ENCODE measurements at places on chromosomes 13 and 19. TPM values are rescaled to one million over a fixed set of nuclear protein-coding genes. Genes with fewer than 3 reads are reported as not detected.

The FBXO27 gene
- total RNA-seq = 0.54 TPM

GRCh38 chr13:29266756-29267733 is 328.4 kb downstream of the SLC7A1 start:
- no peak for DNase-seq

DNA sequence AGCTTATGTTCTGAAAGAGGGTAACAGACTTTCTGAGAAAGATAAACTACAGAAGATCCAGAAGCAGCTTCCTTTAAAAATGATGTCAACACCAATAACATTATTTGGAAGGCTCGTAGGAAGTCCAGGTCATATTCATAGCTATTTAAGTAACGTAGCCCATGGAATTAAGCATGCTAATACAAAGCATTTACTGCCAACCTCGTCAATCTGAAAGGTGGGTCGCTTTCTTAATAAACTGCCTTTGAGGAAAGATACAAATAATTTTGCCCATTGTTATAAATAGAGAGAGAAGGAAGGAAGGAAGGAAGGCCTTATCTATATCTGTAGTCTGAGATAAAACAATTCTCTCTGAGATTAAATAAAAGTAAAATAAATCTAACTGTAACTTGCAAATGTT is 80.3 kb downstream of the STARD13 start:
- DNase-seq = no peak

DNA sequence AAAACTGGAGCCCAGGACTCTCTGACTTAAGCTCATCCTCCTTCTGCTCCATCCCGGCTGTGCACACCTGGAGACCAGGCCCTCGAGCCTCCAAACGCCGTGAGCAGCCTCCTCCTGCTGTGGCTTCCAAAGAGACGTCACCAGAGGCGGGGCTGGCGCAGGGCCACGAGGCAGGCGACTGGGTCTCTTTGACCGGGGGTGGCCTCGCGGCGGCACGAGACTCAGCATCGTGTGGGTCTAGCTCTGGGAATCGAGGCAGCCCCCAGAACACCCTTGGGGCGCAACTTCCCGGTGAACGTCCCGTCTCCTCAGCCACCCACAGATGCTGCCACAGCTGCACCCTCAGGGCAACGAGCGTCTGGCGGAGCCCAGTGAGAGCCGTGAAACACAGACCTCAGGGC is 22.8 kb downstream of the RASA3 start:
- DNase-seq = no peak

GRCh38 chr19:11234486-11235075 is 4.8 kb upstream of the ANGPTL8 start:
- no peak for DNase-seq

GRCh38 chr13:106143392-106143791 is 392.1 kb downstream of the EFNB2 start:
- no peak for DNase-seq

DNA sequence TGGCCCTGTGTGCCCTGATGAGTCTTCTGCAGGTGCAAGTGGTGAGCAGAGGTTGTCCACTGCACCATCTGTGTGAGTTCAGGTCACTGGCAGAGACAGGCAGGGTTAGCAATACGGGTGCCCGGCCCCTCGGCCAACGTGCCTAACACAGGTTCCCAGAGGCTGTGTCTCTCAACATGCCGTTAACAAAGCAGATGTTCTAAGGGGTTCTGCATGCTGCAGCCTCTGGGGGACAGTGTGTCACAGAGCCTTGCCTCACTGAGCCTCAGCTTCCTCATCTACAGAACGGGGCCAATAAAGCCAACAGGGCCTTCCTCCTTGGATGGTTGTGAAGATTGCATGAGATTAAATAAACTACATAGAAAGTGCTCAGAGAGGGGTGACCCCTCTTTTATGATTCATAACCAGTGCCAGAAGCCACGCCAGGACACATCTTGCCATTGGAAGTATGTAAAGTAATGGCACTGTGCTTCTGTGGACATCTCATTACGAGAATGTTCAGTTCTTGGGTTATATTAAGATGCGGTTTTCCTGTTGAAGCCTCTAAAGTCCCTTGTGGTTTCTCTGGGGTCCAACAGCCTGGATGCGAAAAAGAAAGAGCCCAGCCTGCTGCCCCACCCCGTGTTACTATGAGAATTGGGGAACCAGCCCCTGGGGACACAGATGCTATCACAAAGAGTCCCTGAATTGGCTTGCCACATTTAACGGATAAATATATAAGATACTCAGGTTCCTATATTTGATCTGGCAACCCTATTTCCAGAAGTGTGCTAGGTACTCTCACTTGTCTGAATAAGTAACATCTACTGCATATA is 11.2 kb upstream of the ARHGEF18 start:
- DNase-seq = no peak

GRCh38 chr13:53321296-53321801 is 292.7 kb downstream of the OLFM4 start:
- DNase-seq = no peak

The AP1M2 gene
- total RNA-seq = not detected

- peak; percentile 53 for DNase-seq
Observed at GRCh38 chr19:49851456-49852259, 699 bp downstream of the PTOV1 start.

The PRTN3 gene
- total RNA-seq = not detected

The FFAR3 gene
- not detected for total RNA-seq

The FGF22 gene
- total RNA-seq = 0.13 TPM

DNA sequence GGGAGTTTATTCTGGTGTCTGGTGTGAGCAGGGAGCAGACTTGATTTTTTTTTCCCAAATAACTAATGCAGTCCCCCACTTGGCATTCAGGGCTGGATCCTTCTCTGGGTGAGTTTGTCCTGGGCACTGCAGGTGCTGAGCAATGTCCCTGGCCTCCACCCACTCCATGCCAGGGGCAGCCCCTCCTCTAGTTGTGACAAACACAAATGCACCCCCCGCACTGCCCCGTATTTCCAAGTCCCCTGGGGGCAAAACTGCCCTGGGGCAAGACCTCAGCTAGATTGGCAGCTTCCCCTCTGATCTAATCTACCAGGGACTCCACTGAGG is 6.4 kb downstream of the MOB3A start:
- DNase-seq = no peak

- no peak for DNase-seq
Observed at GRCh38 chr13:83975655-83976165, 93.4 kb upstream of the SLITRK1 start.

- DNase-seq = peak; percentile 58
Observed at GRCh38 chr13:45374917-45375316, 33.9 kb upstream of the TPT1 start.

DNA sequence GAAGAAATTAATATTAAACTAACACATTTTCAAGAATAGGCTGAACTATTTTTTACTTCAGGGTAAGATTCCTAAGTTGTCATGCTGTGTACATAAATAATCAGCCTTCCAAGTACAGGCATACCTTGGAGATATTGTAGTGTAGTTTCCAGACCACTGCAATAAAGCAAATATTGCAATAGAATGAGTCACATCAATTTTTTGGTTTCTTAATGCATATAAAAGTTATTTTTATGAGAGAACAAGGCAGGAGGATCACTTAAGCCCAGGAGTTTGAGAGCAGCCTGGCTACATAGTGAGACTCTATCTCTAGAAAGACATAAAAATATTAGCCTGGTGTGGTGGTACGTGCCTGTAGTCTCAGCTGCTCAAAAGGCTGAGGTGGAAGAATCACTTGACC is 511.5 kb downstream of the UQCRFS1 start:
- DNase-seq = peak; percentile 45

The CNN1 gene
- 44.5 TPM for total RNA-seq

DNA sequence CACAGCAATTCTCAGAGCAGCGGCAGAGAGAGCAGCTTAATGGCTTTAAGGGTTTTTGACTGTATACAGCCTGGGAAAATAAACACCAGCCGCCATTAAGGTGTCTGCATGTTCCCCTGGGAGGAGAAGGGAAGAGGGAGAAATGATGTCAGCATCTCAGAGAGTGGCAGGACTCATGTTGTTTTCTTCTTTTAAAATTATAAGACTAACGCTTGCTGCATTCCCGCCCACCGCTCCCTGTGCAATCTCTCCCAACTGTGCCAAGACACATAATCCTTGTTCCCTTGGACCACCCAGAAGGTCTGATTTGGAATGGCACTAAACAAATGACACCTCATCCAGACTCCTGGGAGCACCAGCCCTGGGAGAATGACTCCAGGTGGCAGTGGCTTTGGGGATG is 27.7 kb upstream of the FAM216B start:
- no peak for DNase-seq

GRCh38 chr13:64073203-64073602 is 2657.6 kb upstream of the PCDH20 start:
- no peak for DNase-seq

GRCh38 chr13:112245989-112246388 is 130.2 kb upstream of the SPACA7 start:
- DNase-seq = no peak

DNA sequence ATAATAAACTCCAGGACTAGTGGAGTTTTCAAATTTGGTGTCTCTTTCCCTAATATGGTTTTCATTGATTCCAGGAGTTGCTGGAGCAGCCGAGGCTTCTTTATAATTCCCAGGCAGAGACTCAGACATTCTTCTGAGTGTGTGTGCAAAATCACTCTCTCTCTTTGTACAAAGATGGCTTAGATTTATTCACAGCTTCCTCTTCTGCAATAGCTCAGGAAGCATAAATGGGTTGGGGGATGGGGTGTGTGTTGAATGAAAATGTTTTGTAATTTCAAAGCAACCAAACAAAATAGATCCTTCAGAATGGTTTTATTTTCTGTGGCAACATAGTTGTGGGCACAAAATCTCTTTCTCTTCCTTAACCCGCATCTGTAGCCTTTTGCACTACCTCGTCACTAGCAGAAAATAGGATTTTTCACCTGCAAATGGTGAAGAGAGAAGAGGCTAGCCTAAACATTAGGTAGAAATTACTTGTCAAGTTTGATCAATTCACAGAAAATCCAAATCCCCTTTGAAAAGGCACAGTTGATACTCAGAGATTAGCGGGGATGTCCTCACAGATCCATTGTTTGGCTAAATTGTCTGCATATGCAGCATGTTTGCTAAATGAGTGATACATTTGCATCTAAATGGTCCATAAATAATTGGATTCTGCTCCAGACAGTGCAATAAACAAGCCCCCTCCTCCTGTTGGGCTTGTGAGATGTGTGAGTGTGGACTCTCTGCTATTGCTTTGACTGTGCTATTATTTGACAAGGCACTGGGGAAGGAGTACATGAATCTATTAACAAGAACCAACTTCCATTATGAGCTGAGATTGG is 66.7 kb downstream of the CBY2 start:
- DNase-seq = no peak

- DNase-seq = peak; percentile 62
Observed at GRCh38 chr13:48159826-48160225, 64.9 kb upstream of the MED4 start.

DNA sequence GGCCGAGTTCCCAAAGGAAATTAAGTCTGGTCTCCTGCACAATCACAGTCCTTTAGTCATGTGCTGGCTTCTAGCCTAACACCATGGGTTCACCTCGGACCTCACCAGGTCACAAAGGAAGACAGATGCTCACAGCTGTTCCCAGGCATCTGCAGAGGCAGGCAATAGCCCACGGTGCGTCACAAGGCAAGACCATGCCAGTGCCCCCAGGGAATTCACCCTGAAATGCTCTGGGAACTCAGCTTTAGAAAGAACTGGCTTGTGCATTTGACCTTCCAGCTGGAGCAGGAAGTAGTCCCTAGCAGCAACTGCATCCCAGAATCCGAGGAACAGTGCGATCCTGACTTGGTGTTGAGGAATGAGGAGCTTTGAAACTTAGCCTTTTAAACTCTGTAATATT is 96.8 kb upstream of the WASF3 start:
- peak; percentile 55 for DNase-seq

DNA sequence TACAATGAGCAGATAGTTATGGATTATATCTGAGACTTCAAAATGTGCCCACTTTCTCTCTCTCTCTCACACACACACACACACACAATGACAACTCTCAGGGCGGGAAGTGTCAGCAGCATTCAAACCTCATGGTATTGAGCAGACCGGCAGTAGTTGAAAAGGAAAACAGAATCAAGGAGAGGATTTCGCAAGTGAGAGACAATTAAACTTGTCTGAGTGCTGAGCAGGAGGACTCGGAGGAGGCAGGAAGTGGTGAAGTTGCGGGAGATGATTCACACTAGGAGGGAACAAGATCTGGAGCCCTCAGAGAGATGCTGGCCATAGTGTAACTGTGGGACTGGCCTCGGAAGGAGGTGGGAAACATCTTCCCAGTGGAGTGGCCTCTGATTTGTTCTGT is 353.1 kb downstream of the EFNB2 start:
- peak; percentile 87 for DNase-seq

- no peak for DNase-seq
Observed at GRCh38 chr19:44883922-44884321, 7.1 kb upstream of the TOMM40 start.

DNA sequence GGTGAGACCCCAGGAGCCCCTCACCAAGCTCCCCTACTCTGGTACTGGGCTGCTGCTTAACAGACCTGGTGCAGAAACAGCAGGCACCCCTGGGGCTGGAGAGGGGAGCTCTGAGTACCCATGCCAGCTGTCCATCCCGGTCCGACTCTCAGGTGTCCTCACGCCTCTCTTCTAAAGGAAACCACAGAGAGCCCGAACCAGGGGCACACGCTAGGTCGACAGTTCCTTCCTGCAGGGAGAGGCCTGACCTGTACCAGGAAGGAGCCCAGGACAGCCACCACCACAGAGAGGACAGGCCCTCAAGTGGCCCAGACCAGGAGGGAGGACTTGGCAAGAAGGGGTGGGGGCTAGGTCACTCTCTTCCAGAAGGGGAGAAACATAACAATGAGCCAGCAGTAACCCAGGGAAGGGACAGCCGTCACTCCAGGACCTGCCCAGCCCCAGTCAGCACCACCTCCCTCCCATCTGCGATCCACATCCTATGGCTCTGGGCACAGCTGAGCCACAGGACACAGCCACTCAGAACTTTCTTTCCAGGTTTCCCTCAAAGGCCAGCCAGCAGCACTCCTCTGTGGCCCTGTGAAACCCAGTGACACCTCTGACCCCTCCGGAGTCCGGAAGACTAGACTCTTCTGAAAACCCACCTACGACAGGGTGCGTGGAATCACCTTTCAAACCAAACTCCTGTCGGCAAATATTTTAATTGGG is 13.0 kb upstream of the SLC35E1 start:
- no peak for DNase-seq
